CD4-positive, alpha-beta T cell (primary cell): ENCODE measurements at places on chromosomes 16 and 17. TPM values are rescaled to one million over a fixed set of nuclear protein-coding genes. Genes with fewer than 3 reads are reported as not detected.

GRCh38 chr16:78478267-78478861, 378.9 kb downstream of the WWOX start:
- H3K36me3 ChIP-seq = no peaks in the 10 kb centered on the region
- DNase-seq = peak; percentile 6
- H3K4me3 ChIP-seq = no peak overlapping the region

The CCL17 gene
- not detected for total RNA-seq

- no peaks in the 10 kb centered on the region for H3K27me3 ChIP-seq
- H3K27ac ChIP-seq = no peak overlapping the region
- no peaks in the 10 kb centered on the region for H3K4me1 ChIP-seq
- no peak overlapping the region for H3K4me3 ChIP-seq
Measured at GRCh38 chr16:56743840-56744239, 13.9 kb downstream of the NUP93 start.

DNA sequence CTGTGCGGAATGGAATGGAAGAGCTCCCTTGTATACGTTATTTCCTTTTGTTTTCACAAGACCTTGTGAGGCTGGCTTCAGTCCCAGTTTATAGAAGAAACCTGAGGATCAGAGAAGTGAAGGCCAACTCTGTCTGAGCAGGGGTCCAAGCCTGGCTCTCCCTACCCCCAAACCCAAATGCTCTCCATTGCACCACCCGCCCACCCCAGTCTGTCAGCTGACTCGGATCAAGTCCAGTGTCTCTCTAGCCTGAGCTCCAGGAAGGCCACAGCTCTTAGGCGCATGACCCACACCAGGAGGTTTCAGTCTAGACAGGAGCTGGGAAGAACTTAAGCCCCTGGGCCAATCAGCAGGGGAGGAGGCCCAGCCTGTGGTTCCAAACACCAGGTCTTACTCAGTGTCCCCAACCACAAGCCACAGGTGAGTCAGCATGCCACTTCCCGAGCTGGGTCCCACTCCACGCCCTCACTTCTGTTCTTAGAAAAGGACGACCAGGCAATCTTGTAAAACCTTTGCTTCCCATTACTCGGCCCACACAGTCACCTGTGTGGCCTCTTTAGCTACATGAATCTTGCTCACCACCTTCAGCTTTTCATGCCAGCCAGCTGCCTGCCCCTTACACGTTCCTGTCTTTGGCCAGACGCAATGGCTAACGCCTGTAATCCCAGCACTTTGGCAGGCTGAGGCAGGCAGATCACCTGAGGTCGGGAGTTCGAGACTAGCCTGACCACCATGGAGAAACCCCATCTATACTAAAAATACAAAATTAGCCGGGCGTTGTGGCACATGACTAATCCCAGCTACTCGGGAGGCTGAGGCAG, 27.8 kb downstream of the TK2 start:
- H3K36me3 ChIP-seq = no peaks in the 10 kb centered on the region
- H3K27me3 ChIP-seq = no peaks in the 10 kb centered on the region
- peak; percentile 93 for DNase-seq
- peak overlapping the region; percentile 49 for H3K27ac ChIP-seq

DNA sequence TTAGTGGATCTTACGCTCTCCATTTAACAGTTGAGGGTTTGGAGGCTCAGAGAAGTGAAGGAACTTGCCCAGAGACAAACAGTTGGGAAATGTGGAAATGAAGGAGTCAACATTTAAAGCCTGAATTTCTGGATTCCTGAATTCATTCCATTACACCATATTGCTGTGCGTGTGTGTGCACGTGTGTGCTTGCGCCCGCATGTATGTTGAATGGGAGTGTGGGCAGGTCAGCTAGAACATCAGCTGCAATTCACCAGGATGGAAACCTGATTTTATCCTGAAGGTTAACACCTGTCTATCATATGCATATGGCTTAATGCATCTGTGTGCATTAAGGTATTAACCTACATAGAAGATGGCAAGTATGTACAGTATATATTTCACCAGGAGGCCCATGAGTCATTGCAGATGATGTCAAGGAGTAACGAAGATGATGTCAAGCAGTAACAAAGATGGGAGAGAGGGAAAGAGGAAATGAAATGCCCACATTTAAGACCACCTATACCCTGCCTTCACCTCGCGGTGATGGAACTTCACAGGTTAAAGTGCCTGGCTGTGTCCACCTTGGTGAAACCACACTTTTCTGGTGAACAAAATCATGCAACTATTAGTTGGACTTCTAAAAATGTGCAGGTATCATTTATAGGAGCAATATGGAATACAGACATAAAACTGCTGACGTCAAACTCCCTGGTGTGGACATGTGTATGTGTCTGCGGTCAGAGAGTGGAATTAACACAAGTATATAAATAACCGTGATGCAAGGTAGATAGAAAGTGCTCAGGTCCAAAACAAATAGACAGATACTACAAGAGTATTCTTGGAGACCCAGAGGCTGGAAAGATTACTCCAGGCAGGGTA, 832 bp upstream of the ADAP2 start:
- H3K4me1 ChIP-seq = peaks cover 15% of the 10 kb centered on the region
- H3K4me3 ChIP-seq = no peak overlapping the region
- H3K36me3 ChIP-seq = no peaks in the 10 kb centered on the region
- no peak overlapping the region for H3K27ac ChIP-seq

The CD300A gene
- total RNA-seq = 2.6 TPM

DNA sequence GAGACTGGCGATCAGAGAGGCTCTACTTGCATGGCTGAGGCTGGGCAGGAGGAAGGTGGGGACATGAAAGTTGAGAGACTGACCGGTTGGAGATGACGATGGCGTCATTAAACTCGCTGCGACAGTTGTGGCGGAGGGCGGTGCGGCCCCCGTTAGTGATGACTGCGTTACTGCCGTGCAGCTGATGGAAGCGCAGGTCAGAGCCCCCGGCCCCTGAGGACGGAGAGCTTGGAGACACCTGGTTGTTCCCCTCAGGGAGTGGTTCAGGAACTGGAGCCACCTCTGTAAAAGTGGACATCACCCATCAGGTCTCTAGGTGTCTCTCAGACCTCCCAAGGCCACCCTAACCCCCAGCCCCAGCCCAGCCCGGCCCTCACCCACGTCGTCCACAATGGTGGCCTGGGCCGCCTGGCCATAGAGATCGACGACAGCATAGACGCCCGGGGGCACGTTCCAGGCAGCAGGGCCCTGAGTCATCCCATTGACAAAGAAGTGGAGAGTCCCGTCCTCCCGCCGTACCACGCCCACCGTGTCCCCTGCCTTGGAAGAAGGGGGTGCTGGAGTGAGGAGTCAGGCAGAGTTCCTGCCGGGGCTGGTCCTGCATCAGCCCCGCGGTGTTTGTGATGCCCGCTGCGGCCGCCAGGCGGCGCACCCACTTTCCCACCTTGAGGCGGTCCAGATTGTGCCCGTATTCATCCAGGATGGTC, 5.3 kb downstream of the NEURL4 start:
- peaks cover 27% of the 10 kb centered on the region for H3K4me1 ChIP-seq
- peaks cover 61% of the 10 kb centered on the region for H3K36me3 ChIP-seq
- H3K27me3 ChIP-seq = no peaks in the 10 kb centered on the region
- H3K27ac ChIP-seq = no peak overlapping the region

- H3K27ac ChIP-seq = no peak overlapping the region
- H3K27me3 ChIP-seq = no peaks in the 10 kb centered on the region
Measured at GRCh38 chr16:31167315-31167714, 12.6 kb upstream of the FUS start.

The VAT1 gene
- 27.5 TPM for total RNA-seq

The CHST5 gene
- total RNA-seq = not detected

DNA sequence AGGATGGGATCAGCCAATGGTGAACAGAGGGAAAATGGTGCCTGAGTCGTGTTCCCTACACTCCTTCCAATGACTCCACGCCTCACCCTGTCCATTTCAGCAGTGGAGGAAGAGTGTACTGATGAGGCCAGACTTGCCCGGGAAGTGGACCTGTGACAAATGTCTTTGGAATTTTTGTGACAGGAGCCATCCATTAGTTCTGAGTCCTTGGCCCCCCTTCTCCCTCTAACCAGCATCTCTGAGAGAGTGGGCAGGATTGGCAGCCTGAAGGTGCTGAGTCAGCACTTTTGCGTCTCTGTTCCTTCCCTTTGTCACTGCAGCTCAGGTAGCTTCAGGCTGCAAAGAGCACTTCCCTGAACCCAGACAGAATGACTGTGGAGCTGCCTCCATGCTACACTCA, 30.8 kb downstream of the BEAN1 start:
- no peaks in the 10 kb centered on the region for H3K4me1 ChIP-seq
- H3K4me3 ChIP-seq = no peak overlapping the region
- H3K27me3 ChIP-seq = peaks cover 13% of the 10 kb centered on the region
- no peak for DNase-seq

DNA sequence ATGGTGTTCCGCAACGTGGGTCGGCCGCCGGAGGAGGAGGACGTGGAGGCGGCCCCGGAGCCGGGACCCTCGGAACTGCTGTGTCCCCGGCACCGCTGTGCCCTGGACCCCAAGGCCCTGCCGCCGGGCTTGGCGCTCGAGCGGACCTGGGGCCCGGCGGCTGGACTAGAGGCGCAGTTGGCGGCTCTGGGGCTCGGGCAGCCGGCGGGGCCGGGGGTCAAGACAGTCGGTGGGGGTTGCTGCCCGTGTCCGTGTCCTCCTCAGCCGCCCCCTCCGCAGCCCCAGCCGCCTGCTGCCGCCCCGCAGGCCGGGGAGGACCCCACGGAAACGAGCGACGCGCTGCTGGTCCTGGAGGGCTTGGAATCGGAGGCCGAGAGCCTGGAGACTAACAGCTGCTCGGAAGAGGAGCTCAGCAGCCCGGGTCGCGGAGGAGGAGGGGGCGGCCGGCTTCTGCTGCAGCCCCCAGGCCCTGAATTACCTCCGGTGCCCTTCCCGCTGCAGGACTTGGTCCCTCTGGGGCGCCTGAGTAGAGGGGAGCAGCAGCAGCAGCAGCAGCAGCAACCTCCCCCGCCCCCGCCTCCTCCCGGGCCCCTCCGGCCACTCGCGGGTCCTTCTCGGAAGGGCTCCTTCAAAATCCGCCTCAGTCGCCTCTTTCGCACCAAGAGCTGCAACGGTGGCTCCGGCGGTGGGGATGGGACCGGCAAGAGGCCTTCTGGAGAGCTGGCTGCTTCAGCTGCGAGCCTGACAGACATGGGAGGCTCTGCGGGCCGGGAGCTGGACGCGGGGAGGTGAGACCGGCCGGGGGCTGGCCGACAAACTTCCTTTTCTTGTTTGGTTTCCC, 821 bp downstream of the SOCS7 start:
- H3K27ac ChIP-seq = no peak overlapping the region
- H3K36me3 ChIP-seq = no peaks in the 10 kb centered on the region
- peaks cover 34% of the 10 kb centered on the region for H3K4me1 ChIP-seq
- H3K4me3 ChIP-seq = peak overlapping the region; percentile 67
- H3K27me3 ChIP-seq = no peaks in the 10 kb centered on the region

GRCh38 chr17:57966875-57967274, 11.7 kb upstream of the CUEDC1 start:
- no peaks in the 10 kb centered on the region for H3K4me1 ChIP-seq
- H3K4me3 ChIP-seq = no peak overlapping the region
- no peak for DNase-seq
- no peak overlapping the region for H3K27ac ChIP-seq

DNA sequence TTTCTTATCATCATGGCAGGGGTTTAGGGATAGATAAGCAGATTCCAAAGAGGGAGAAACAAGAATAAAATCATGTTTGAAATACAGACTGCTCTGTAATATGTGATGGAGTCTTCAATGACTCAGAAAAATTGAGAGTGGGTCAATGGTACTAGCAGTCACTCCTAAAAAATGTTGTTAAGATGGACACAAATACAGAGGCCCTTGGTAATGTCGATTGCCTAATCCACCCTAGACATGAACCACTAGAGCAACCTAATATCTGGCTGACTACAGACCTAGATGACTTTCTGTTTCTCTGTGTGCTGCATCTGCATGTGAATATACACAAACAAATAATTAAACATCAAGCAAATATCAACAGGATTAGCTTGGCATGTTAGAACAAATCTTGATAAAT, 135.8 kb downstream of the CDH8 start:
- no peak overlapping the region for H3K4me3 ChIP-seq
- no peak overlapping the region for H3K27ac ChIP-seq
- no peak for DNase-seq
- H3K36me3 ChIP-seq = no peaks in the 10 kb centered on the region
- H3K4me1 ChIP-seq = no peaks in the 10 kb centered on the region

DNA sequence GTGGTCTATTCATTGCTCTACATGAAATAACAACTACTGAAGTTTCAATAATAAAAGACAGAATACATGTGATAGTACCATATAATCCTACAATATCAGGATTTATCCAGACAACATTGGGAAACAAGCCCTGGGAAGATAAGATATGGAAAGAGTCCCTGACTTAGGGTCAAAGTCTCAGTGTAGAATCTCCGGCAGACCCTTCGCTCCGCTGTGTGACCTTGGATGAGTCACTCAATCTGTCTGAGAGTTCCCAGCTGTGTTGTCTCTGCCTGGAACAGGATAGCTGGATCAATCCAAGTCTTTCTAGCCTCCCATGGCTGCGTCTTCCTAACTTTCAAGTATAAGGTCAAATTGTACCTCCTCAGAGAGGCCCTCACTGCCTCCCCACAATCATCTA, 335.9 kb downstream of the TMEM114 start:
- H3K27ac ChIP-seq = no peak overlapping the region
- no peaks in the 10 kb centered on the region for H3K4me1 ChIP-seq
- H3K27me3 ChIP-seq = no peaks in the 10 kb centered on the region
- no peaks in the 10 kb centered on the region for H3K36me3 ChIP-seq
- DNase-seq = no peak

- no peak for DNase-seq
- H3K4me3 ChIP-seq = no peak overlapping the region
- peaks cover 33% of the 10 kb centered on the region for H3K4me1 ChIP-seq
- no peaks in the 10 kb centered on the region for H3K27me3 ChIP-seq
- H3K27ac ChIP-seq = no peak overlapping the region
- H3K36me3 ChIP-seq = peaks cover 13% of the 10 kb centered on the region
Measured at GRCh38 chr17:37087683-37088082, 138.9 kb downstream of the AATF start.

GRCh38 chr16:66446737-66447136, 19.6 kb downstream of the BEAN1 start:
- DNase-seq = no peak
- peaks cover 5% of the 10 kb centered on the region for H3K27me3 ChIP-seq
- no peaks in the 10 kb centered on the region for H3K36me3 ChIP-seq
- H3K27ac ChIP-seq = no peak overlapping the region
- no peaks in the 10 kb centered on the region for H3K4me1 ChIP-seq

DNA sequence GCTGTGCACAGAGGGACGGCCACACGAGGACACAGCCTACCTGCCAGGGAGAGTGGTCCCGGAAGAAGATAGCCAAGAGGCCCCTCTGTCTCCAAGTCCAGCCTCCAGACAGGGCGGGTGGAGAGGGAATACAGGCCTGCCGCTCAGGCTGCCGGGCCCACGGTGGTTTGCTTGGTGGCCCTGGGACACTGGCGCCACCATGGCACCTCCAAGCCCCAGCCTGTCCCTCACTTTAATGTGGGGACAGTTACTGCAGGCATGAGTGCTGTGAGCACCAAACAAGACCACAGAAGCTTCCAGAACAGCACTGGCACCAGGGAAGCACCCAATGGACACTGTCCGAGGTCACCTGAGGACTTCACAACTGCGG, 22.0 kb upstream of the CHMP6 start:
- H3K27me3 ChIP-seq = no peaks in the 10 kb centered on the region
- H3K36me3 ChIP-seq = peaks cover 4% of the 10 kb centered on the region
- DNase-seq = no peak
- no peak overlapping the region for H3K27ac ChIP-seq
- no peak overlapping the region for H3K4me3 ChIP-seq

- no peak overlapping the region for H3K27ac ChIP-seq
- no peaks in the 10 kb centered on the region for H3K4me1 ChIP-seq
- no peak for DNase-seq
- no peak overlapping the region for H3K4me3 ChIP-seq
- peaks cover 15% of the 10 kb centered on the region for H3K27me3 ChIP-seq
Measured at GRCh38 chr16:23282568-23282967, 19.5 kb upstream of the SCNN1B start.

- H3K4me1 ChIP-seq = peaks cover 20% of the 10 kb centered on the region
- H3K4me3 ChIP-seq = no peak overlapping the region
- H3K27me3 ChIP-seq = no peaks in the 10 kb centered on the region
Measured at GRCh38 chr16:29641561-29641960, 21.5 kb upstream of the SPN start.

The OR4D2 gene
- not detected for total RNA-seq

The MTSS2 gene
- 15.4 TPM for total RNA-seq
